ENCODE measurements at places on chromosomes 6 and 20.
A peak's percentile ranks its signal among the peaks of the same experiment; 100 is the strongest.

- no peak for DNase-seq
Observed at GRCh38 chr6:5090603-5091002, 5.5 kb downstream of the PPP1R3G start.

- DNase-seq, result no peak
Observed at GRCh38 chr20:11247046-11248010, 573.5 kb upstream of the JAG1 start.

DNA sequence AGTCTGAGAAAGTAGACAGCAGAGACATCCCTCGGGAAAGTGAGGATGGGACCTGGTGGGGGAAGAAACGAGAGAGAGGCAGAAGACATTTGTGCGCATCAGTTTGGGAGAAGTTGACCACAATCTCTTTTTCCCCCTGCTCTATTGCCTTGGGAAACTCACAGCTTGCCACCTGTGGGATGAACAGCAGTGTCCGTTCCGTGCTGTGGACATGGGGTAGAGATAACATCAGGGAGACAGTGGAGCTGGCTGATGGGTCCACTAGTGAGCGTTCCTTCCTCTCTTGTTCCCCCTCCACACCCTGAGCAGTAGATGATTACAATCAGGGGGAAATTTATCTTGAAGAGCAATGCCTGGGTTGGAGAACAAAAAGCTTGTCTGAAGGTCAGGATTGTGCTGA lies 21.8 kb upstream of the RNF182 start:
- DNase-seq, result no peak

DNA sequence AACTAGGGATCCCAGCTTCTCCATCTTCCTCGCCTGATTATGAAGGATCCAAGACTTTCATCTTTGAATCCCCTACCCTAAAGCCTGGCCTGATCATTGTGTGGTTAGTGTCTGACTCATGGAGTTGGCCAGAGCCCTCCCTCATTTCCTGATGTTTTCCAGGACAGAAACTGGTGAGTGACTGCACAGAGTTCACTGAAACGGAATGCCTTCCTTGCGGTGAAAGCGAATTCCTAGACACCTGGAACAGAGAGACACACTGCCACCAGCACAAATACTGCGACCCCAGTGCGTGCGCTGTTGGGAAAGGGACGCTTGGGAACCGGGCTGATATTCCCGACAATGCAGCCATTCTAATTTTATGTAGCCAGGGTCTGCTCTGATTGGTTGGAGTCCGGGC lies 4.0 kb downstream of the CD40 start:
- no peak for DNase-seq

DNA sequence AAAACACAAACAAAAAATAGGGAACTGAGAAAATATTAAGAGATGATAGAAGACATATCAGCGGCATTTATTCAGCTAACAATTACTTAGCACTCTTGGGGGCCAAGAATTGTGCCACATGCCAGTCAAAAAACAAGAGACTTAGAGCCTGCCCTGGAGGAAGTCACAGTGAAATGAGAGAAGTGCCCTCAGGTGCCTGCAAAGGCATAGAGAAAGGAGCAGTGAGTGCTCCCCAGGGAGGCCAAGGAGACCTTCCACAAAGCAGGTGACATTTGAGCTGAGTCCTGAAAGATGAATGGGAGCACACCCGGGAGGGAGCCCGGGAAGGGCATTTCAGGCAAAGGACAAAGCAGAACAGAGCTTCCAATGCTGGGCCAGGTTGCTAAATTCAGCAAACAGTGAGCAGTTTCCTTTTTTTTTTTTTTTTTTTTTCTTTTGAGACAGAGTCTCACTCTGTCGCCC lies 184.7 kb upstream of the JARID2 start:
- DNase-seq, result no peak

GRCh38 chr6:17866876-17867444 lies 120.5 kb downstream of the KIF13A start:
- no peak for DNase-seq

- DNase-seq, result peak; percentile 92
Observed at GRCh38 chr20:48769069-48769983, 58.5 kb downstream of the PREX1 start.

DNA sequence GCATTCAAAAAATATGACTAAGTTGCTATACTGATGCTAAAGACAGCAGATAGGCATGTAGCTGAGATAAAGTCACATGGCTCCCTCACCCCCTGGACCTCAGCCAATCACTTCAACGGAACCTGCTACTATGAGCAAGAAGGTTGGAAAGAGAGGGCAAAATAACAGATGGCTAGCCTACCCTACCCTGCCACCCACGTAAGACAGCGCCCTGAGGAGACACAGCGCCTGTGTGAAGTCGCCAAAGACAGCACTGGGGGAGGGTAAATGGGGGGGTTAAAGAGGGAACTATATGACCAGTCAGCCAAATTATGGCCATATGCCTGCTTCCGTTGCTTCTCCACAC lies 163.2 kb downstream of the RALGAPA2 start:
- no peak for DNase-seq

Measured in stimulated activated CD4-positive, alpha-beta T cell treated with anti-CD3 and anti-CD28 coated beads, Interleukin-4, amount 100 ng/mL, for 48 hours (primary cell).